ENCODE measurements at places on chromosomes 12 and 14. TPM values are rescaled to one million over a fixed set of nuclear protein-coding genes. Genes with fewer than 3 reads are reported as not detected.

The BCL2L2 gene
- total RNA-seq, result 17.3 TPM

The SPIC gene
- not detected for total RNA-seq

The KCNC2 gene
- total RNA-seq, result not detected

The DENND5B gene
- total RNA-seq, result 6.1 TPM

DNA sequence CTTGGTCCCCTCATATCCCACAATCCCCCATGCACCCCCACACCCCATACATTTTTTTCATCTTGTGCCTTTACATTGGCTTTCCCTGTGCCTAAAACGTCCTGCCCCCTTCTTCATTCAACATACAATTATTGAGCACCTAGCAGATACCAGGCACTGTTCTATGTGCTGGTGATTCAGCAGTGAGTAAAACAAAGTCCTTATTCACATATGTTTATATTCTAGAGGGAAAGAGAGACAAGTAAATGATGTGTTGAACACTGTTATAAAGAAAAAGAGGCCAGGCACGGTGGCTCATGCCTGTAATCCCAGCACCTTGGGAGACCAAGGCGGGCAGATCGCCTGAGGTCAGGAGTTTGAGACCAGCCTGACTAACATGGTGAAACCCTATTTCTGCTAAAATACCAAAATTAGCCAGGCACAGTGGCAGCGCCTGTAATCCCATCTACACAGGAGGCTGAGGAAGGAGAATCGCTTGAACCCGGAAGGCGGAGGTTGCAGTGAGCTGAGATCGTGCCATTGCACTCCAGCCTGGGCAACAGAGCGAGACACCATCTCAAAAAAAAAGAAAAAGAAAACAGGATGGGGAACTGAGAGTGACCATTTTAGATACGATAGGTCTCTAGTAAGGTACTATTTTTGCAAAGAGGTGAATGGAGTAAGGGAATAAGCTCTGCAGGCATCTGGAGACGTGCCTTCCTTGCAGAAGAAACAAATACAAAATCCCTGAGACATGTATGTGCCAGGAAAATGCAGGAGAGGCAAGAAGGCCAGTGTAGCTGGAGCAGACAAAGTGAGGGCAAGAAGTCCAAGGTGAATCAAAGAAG lies 12.2 kb downstream of the SLC7A7 start:
- no peak for DNase-seq

DNA sequence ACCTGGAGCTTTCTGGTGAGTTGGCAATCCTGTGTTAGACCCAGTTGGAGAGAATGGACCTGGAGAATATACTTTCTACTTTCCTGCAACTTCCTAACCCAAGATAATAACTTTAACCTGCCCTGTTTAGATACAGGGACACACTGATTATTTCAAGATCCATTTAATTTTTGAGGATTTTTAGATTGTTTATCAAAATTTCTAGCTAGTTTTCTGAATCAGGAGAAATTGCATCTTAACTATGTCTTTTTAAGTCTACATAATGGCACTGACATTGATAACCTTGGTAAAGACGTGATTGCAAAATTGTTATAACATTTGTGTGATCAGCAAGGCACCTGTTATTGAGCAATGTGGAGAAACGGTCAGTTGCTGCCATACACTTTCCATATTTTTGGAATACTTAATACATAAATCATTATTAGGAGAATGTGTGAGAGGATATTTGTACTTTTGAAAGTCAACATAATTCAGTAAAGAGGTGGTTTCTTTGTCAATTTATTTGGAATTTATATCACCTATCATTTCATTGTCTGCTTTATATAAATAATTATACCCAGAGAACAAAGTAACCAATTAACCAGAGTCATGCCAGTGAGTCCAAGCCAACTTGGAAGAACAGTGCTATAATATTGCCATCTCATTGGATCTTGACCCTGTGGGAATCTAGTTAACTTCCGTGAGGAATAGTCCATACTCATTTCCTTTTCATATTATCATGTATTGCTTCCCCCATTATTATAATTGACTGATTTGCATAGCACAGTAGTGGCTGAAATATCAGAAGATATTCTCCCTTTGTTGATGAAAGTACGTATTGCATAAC lies 28.4 kb downstream of the NFYB start:
- no peak for DNase-seq

DNA sequence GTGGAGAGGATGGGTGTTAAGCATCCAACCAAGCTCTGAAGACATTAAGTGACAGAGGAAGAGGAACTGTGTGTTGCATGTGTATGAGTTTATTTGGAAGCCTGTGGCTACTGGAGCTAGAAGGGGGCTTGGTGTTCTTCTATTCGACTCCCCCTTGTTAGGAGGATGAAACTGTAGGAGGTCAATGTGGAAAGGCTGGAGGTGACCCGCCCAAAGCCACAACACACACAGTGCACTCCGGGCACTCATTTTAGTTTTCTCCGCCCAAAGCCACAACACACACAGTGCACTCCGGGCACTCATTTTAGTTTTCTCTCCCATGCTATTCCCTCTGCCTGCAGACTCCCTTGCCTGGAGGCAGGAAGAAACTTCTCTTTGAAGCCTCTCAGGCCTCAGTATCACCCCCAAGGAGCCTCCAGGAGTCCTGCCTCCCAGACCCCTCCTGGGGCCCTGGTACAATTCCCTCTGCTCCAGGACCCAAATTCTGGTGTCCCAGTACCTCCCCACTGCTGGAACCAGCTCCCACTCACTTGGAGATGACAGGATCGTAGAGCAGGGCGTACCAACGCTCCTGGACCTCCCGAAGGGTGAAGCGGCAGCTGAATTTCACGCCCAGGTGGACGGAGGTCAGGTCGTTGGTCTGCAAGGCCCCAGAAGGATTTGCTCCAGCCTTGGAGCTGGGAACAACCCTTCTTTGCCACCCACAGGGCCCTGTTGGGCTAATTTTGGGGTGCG lies 3.8 kb downstream of the MCRS1 start:
- DNase-seq, result no peak

DNA sequence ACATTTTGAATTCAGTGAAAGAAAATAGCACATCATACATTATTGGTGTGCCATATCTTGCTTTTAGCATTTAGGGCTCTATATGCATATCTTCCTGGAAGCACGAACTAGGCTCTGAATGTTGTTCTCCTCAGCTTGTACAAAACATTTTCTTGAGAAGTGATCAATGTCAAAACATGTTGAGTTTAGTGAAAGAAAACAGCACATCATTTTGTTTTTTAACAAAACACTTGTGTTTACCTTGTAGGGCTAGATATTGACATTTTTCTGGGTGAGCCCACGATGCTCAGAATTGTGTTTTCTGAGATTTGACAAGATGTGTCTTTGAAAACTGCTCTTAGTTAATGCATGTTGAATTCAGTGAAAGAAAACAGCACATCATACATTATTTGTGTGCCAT lies 81.0 kb downstream of the ASCL4 start:
- no peak for DNase-seq

GRCh38 chr14:70972107-70972976 lies 65.1 kb downstream of the PCNX1 start:
- peak; percentile 92 for DNase-seq

GRCh38 chr12:130588696-130589539 lies 127.2 kb downstream of the RIMBP2 start:
- DNase-seq, result no peak

- no peak for DNase-seq
Observed at GRCh38 chr12:89566615-89567014, 40.8 kb upstream of the POC1B start.

GRCh38 chr14:34184126-34184525 lies 233.3 kb upstream of the EGLN3 start:
- DNase-seq, result no peak
